ENCODE measurements at places on chromosomes 12 and 14.

- DNase-seq: no peak
Measured at GRCh38 chr12:73308747-73309146, 1036.6 kb downstream of the TRHDE start.

DNA sequence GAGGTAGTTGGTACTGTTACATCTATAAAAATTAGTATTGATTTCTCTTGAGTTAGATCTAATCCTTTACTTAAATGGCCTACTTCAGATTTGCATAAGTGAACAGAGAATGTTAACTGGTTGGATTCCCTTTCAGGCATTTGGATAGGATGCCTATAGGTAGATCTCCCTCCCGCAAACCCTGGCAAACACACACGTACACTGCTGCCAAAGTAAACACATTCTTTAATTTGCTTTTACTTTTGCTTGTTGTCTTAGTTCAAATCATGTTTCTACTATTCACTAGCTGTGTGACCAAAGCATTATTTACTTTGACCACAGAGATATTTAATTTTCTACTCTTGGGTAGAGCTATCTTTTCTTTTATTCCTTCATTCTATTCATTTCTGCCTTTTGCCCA is 936.1 kb upstream of the FBXO33 start:
- no peak for DNase-seq

- no peak for DNase-seq
Measured at GRCh38 chr12:42511656-42512055, 77.9 kb downstream of the PRICKLE1 start.

GRCh38 chr12:94208622-94208966 is 60.2 kb downstream of the PLXNC1 start:
- DNase-seq: peak; percentile 27
